ENCODE measurements at places on chromosomes 2 and 18. TPM values are rescaled to one million over a fixed set of nuclear protein-coding genes. Genes with fewer than 3 reads are reported as not detected.

DNA sequence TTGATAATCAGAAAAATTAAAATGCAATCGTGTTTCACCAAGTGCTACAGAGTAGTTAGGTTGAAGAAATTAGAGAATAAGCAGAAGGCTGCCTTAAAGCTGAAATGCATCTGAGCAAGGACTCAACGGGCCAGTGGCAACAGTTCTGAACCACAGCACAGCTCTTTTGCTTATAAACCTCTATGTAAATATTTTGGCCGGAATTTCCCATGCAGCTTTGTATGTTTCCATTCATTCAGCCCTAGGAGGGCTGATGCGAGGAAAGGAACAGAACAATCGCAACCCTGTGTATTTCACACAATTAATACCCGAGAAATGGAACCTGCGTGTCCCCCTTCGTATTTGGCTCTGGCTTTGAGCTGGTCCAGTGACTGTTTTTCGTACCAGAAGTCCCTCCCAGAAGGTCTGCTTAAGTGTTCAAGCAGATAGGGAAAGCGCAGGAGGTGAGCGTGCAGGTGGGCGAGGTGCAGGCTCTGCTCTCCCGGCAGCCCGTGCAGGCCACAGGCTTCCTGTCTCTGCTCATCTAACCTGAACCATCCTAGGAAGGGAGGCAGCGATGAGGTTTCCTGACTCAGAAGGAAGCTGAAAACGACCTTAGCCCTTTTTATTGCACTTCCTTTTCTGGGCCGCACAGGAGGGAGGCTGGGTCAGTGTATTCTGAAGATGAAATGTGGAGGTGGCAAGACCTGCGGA, 67.3 kb downstream of the ASB1 start:
- DNase-seq, result peak; percentile 77

Gene KCNK3
- not detected for total RNA-seq

DNA sequence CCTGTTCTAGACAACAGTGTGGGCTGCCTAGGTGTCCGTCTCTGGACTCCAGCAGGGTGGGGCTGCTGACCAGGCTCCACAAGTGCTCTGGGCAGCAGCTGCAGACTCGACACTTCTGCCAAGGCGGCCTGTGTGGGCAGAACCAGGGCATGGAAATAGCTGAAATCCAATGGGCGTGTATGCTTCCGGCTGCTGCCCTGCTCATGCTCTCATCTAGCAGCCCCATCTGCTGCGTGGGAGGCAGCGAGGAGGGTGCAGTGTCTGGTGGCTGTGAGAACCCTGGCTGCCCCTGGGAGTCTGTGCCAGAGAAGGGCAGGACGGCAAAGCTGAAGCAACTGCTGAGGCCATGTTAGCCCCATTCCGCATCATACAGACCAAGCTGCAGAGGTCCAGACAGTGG, 174.9 kb downstream of the SOX11 start:
- no peak for DNase-seq

- DNase-seq, result no peak
Measured at GRCh38 chr2:133525613-133526529, 42.4 kb downstream of the NCKAP5 start.

DNA sequence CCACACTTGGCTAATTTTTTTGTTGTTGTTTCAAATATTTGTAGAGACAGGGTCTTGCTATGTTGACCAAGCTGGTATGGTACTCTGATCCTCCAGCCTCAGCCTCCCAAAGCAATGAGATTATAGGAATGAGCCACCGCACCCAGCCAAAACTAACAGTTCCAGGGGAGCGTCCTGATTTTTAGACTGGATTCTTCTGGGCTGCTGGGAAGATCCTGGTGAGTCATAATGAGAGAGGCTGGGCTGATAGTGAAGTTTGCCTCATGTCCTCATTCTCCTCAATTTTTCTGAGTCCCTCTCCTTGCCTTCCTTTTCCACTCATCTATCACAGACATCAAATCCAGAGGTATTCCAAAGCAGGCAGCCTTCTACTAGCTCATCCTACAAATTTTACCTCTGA, 81.3 kb downstream of the VSNL1 start:
- DNase-seq, result no peak

GRCh38 chr18:10095356-10095755, 181.5 kb downstream of the VAPA start:
- DNase-seq, result no peak

Gene MARS2
- total RNA-seq, result 23.1 TPM

GRCh38 chr2:217890445-217890844, 112.3 kb downstream of the TNS1 start:
- DNase-seq, result no peak

Gene HOXD8
- total RNA-seq, result not detected

GRCh38 chr2:219041252-219041651, at the start of gene CFAP65:
CFAP65 (minus strand) TSS chr2:219041516; CDS start chr2:219039048, 2,468 bp downstream.
- DNase-seq, result peak; percentile 72

DNA sequence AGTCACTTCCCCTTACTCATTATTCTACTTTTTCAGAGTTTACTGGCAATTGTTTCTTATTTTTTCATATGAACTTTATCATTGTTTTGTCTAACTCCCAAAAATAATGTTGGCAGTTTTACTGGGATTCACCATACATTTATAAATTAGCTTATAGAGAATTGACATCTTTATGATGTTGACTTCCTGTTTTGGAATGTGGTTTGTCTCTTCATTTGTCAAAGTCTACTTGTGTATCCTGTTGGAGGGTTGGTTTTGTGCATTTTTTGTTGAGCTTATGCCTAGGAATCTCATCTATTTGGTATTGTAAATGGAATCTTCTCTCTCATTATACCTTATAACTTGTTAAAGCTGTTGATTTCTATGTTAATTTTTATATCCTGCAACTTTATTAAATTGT, 16.4 kb downstream of the EPC2 start:
- no peak for DNase-seq

Gene IL1A
- total RNA-seq, result 9.4 TPM

GRCh38 chr2:101818531-101819451, 121.3 kb downstream of the MAP4K4 start:
- no peak for DNase-seq

- no peak for DNase-seq
Measured at GRCh38 chr2:235613649-235614048, 119.8 kb downstream of the AGAP1 start.

Gene ZFP36L2
- 93.1 TPM for total RNA-seq

Data from activated CD4-positive, alpha-beta T cell treated with anti-CD3 and anti-CD28 coated beads, Interleukin-2, amount 10 ng/mL, durations not matched to agents 24 days and 14 days (primary cell).